ENCODE measurements at places on chromosomes 5 and 9.

- no peak for DNase-seq
Observed at GRCh38 chr9:4223312-4223833, 76.5 kb downstream of the GLIS3 start.

- DNase-seq = no peak
Observed at GRCh38 chr9:129972816-129973215, 70.2 kb downstream of the FNBP1 start.

DNA sequence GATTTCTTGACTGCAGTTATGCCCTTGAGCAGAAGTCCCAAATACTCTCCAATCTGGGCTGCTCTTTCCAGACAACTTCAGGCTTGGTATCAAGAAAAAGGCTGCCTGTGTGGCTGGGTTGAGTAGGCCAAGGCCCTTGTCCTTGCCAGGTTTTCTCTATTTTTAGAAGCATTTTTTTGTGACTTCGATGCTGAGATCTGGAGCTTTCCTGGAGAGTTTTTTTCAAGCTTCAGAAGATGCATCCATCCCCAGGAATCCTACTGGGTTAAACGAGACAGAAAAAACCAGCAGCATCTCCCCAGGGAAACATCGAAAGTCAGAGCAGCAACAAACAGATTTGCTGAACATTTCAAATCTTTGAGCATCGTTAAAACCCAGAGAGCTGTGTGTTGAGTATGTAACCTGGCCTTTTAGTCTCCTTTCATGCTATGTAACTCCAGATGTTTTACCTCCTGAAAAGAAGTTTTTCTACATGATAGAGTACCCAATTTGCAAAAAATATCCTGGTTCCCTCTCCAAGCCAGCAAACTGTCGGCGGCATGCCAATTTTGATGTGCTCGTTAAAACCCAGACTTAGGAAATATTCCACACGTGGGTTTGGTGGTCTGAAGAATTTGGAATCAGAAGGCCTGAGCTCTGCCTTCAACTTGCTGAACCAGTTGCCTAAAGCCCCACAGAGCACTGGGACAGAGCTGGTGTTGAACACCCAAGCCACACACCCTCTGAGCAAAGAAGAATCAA is 98.1 kb upstream of the ALDH1B1 start:
- no peak for DNase-seq

DNA sequence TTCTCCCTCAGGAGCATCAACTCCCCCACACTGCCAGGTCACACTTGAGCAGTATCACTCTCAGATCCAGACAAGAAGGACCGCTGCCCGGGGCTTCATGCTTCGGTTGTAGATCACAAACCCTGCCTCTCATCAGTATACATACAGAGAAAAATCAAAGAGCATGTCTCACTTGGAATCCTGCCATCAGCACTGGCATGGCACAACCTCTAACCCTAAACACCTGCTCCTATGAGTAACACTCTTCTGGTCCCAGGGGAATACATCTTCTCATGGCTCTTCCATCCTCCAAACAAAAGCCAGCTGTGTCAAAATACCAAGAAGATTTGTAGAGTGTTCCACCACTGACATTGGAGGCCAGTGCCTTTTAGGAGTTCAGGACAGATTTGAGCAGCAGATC is 84.8 kb upstream of the MIER3 start:
- no peak for DNase-seq

GRCh38 chr9:111052791-111053190 is 14.5 kb upstream of the LPAR1 start:
- no peak for DNase-seq

DNA sequence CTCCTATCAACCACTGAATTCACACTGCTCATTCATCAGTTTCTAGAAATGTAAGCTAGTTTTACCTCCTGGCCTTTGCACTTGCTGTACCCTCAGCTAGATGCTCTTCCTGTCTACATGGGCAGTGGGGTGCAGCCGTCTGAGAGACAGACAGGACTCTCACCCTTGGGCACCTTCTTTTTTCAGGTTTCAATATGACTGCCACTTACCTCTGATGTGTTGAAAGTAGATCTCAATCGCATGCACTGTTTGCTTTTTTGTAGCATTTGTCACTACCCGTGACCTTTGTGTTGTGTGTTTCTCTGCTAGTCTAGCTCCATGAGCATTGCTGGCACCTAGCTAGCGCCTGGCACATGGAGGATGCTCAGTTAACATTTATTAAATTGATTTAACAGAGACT is 403.1 kb upstream of the TRPC7 start:
- no peak for DNase-seq

DNA sequence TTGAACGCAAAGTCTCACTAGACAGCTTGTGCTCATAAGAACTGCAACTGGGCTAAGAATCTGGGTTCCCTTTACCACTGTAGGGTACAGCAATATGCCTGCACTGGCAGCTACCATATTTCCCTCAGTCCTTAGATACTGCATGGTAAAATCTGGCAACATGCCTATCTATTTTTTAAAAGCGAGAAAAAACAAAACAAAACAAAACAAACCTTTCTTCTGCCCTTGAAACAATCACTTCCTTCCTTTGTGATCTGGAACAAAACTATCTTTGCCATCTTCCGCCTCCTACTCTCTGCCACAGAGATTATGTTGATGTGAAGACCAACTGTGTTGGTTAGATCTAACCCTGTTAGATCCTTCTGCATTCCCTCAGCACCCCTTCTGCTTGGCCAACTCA is 242.9 kb downstream of the EBF1 start:
- DNase-seq = no peak

- DNase-seq = no peak
Observed at GRCh38 chr5:173645437-173645807, 29.0 kb upstream of the BOD1 start.

DNA sequence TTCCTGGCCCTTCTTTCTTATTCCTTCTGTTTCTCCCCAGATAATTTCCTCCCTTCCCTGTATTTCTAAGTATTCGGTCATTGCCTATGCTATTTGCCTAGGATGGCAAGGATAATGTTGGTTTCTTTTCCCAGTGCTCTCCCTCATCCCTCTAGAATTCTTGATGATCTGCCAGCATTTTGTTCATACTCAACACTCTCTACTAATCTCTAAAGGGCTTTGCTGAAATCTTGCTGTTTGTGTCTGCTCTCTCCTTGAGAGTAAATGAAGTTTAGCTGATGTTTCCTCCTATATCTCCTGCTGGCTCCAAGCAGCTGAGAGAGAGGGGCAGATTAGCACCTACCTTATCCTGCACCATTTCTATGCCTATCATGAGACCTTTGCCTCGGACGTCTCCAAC is 38.1 kb downstream of the AGXT2 start:
- no peak for DNase-seq

DNA sequence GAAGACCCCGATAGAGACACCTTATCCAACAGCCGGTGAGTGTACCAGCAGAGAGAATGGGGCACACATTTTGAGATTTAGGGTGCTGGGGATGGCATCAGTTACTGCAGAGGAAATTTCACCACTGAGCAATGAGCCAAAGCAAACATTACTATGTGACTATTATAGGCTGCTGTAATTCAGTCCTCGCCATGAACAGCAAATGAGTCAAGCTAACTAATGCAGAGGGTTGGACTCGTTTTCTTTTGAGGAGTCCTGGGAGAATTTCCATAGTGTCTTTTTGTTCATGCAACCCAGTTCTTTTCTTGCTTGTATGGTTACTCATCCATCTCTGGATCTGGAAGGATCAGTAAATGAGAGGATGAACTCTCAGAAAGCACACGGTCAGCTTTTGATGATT is 323.8 kb downstream of the PSAT1 start:
- DNase-seq = no peak

DNA sequence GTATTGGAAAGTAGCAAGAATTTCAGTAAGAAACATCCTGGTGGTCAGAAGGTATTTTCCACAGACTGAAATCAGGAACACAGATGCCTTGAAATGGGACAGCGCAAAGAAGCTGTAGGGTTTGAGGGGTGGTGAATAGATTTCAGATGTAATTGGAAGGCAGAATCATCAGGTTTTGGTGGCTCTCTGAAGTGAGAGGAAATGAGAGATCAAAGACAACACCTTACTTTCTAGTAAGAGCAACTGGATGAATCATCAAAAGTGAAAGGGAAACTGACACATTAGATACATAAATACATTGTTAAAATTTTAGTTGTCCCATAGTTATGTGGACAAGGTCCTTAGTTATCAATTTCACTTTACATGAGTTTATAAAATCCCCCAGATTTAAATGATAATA is 188.2 kb upstream of the SLC27A6 start:
- no peak for DNase-seq

DNA sequence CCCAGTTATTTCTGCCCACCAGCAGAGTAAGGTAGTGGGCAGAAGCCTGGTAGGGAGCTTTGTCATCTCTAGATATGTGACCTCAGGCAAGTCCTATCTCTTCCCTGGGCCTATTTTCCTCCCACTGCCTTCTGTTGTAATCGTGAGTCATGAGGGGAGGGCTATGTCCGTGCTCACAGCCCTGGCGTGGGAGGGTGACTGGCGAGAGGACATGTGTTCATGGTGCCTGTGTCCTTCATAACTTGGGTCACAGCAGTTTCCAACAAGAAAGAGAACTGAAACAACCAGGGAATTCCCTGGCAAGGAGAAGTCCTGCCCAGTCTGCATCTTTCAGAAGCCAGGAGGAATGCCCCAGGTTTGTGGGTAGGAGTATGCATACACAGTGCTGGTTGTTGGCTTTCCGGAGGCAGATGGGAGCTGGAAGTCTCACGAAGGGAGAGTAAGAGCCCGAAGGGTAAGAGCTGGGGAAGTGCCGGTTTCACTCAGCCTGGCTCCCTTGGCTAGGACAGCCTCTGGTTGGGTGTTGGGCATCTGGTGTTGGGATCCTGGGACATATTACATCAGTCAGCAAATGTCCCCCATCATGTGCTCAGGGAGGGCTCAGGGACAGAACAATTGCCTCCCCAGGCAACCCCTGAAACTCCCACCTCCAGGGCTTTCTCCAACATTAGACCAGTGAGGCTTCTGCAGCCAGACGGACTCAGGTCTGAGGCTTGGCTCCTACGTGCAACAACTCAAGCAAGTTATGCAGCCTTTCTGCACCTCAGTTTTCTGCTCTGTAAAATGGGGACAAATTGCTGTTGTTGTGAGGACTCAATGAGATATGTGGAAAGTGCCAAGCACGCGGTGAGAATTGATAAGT is 4.3 kb upstream of the TIFAB start:
- no peak for DNase-seq

- no peak for DNase-seq
Observed at GRCh38 chr9:93827545-93828330, 127.4 kb downstream of the BARX1 start.

All from activated T-cell treated with anti-CD3 and anti-CD28 coated beads for 4 hours (primary cell).